CD4-positive, alpha-beta T cell treated with Interleukin-17A for 1 hour (primary cell): ENCODE measurements at places on chromosomes 1 and 21.

- DNase-seq, result no peak
These were observed 39.9 kb upstream of the TENT5C start for GRCh38 chr1:117565745-117566455.

- no peak for DNase-seq
These were observed 11.0 kb downstream of the ABCB10 start for GRCh38 chr1:229547542-229547941.

GRCh38 chr21:42565886-42566523 lies 52.4 kb downstream of the SLC37A1 start:
- DNase-seq, result no peak

DNA sequence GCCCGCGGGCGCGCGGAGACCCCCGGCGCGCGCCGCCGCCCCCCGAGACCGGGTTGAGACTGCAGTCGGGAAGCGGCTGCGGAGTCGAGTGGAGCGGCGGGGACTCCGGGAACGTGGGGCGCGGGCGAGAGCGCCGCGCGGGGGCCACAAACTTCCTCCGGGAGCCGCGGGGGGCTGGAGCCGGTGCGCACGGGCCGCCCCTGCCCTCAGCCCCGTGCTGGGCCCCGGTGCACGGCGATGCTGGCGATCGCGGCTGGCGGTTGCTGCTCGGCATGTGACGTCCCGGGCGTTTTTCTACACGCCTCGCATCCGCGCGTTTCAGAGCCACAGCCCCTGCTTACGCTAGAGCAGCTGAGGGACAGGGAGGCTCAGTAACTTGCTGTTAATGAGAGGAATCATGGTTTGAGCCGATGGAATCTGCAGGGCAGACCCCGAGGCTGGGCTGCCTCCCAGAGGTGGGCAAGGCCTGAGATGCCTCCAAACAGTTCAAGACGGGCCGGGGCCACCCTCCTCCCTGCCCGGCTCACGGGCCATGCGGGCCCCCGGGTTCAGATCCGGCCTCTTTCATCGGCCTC lies 520 bp downstream of the TMEM201 start:
- DNase-seq, result peak; percentile 23

GRCh38 chr1:53442299-53442698 lies 16.9 kb upstream of the DMRTB1 start:
- DNase-seq, result no peak

GRCh38 chr1:219296430-219297355 lies 123.0 kb downstream of the LYPLAL1 start:
- no peak for DNase-seq

DNA sequence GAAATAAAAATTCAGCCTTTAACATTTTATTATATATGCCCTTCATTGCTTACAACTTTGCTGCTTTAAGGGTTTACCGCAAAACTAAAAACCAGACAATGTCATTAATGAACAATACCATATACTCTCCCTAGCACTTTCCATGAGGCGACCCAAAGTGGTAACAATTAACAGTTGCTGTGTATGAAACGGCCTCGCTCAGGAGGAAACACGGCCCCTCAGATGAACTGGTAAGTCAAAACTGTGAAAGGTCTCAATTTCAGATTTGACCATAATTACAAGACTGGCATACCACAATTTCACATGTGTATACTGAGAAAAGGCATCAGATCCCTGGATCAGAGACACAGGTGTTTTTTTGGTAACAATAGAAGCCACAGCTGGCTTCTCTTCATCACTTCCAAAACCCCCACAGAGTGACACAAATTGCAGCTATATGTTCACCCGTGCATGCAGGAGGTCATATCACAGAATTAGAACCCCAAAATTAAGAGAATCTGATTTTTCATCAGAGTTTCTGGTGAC lies 611.9 kb upstream of the ADAMTS5 start:
- DNase-seq, result no peak

DNA sequence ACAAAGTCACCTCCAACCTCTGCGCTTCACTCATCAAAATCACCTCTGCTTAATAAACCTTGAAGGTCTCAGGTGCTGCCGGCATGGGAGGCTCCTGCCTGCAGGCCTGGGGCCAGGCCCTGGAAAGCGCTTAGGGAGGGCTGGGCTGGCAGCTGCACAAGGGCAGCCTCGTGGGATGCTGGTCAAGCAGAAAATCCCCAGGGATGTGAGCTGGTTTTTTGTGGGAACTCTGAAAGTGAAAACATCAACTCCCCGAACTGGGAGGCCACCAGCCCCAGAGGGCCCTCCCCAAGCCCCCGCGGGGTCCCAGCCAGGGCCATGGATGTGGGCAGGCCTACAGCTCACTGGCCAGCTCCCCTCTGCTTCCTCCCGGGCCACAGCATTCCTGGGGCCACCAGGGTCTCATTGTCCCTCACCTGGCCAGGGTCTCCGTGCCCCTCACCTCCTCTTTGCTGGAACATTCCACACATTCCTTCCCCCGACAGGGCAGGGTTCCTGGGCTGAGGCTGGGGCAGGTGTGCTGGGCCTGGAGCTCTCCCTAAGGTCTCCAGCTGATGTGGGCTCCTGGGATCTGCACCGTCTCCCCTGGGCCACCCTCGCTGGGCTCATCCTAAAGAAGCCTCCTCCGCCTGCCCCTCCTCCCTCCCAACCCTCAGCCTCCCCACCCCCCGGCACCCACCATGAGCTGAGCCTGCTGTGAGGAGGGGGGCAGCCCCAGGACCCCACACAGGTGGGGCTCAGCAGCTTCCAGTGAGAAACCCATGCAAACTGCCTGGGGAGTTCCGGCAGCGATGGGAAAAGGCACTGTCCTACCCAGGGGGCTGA lies 36.0 kb upstream of the POFUT2 start:
- no peak for DNase-seq

- DNase-seq, result no peak
These were observed 180.6 kb upstream of the LHX8 start for GRCh38 chr1:74953622-74954021.

- no peak for DNase-seq
These were observed 883 bp downstream of the LAMTOR2 start for GRCh38 chr1:156055281-156056048.

GRCh38 chr1:14479865-14480264 lies 118.6 kb upstream of the KAZN start:
- DNase-seq, result no peak

GRCh38 chr1:38082769-38083263 lies 36.2 kb upstream of the POU3F1 start:
- DNase-seq, result no peak

- DNase-seq, result no peak
These were observed 551.3 kb downstream of the KCNT2 start for GRCh38 chr1:196056966-196057365.

GRCh38 chr21:15848634-15849560 lies 119.1 kb downstream of the USP25 start:
- DNase-seq, result no peak

GRCh38 chr1:193285641-193286040 lies 99.2 kb upstream of the B3GALT2 start:
- no peak for DNase-seq

- peak; percentile 42 for DNase-seq
These were observed 29.2 kb downstream of the CDC7 start for GRCh38 chr1:91529856-91530255.

GRCh38 chr1:2226525-2227345 lies 1.4 kb upstream of the SKI start:
- DNase-seq, result no peak

- no peak for DNase-seq
These were observed 117.4 kb downstream of the IER5 start for GRCh38 chr1:181205901-181206300.

- no peak for DNase-seq
These were observed 200.6 kb downstream of the PTGER3 start for GRCh38 chr1:70847013-70847412.

GRCh38 chr1:22652881-22653316 lies at the start of gene C1QB:
TSS of gene C1QB (plus strand) at chr1:22653236. CDS start at chr1:22659463, 6,227 bp downstream.
- no peak for DNase-seq

GRCh38 chr1:66618390-66618789 lies 84.4 kb downstream of the SGIP1 start:
- DNase-seq, result no peak

DNA sequence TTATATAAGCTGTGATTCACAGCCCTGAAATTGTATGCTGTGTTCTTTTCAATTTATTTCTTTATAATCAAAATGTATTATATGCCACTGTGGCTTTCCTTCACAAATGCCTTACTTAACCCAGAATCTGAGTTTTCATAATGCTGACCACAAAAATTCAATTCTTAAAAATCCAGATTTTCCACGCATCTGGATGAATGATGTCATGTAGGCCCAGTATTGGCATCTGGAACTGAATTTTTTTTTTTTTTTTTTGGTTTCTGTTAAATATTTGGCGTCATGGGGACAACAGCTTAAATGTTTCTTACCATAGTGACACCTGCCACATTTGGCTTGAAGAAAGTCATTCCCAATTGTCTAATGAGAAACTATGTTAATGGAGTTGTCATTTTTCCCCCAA lies 296.8 kb downstream of the TM2D1 start:
- no peak for DNase-seq

DNA sequence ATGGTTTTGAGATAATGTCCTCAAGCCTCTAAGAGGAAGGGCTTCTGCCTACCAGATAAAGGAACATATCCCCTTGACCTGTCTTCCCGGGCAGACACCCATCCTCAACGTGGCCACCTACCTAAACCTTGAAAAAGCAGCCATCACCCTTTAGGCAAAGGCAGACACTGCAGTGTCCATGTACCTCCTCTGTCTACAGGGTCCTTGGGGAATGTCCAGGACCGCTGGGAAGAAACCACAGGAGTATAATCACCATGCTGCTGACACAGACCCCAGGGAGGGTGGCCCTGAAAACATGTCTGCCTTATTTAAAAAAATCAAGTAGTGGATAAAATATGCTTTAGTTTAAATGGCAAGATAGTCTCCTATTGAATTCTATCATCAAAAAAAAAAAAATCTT lies 16.6 kb downstream of the BCAR3 start:
- no peak for DNase-seq

DNA sequence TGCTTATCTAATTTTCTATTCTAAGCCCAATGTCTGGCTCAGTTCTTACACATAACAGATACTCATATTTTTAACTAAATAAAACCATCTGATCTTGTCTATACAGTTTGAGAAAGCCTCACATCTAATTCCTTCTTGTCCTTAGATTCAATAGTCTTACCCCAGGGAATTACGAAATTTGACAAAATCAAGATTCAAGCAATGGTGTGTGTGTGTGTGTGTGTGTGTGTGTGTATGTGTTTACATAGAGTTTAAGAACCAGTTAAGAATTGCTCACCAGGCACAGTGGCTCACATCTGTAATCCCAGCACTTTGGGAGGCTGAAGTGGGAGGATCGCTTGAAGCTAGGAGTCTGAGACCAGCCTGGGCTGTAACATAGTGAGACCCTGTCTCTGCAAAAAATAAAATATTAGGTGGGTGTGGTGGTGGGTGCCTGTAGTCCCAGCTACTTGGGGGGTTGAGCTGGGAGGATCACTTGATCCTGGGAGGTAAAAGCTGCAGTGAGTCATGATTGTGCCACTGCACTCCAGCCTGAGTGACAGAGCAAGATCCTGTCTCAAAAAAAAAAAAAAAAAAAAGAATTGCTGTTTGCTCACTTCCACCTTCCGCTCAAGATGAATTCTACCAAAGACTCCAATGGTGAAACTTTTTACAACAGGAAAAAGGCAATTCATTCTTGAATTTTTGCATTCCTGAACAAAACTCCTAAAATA lies 6.2 kb downstream of the WDR64 start:
- no peak for DNase-seq

DNA sequence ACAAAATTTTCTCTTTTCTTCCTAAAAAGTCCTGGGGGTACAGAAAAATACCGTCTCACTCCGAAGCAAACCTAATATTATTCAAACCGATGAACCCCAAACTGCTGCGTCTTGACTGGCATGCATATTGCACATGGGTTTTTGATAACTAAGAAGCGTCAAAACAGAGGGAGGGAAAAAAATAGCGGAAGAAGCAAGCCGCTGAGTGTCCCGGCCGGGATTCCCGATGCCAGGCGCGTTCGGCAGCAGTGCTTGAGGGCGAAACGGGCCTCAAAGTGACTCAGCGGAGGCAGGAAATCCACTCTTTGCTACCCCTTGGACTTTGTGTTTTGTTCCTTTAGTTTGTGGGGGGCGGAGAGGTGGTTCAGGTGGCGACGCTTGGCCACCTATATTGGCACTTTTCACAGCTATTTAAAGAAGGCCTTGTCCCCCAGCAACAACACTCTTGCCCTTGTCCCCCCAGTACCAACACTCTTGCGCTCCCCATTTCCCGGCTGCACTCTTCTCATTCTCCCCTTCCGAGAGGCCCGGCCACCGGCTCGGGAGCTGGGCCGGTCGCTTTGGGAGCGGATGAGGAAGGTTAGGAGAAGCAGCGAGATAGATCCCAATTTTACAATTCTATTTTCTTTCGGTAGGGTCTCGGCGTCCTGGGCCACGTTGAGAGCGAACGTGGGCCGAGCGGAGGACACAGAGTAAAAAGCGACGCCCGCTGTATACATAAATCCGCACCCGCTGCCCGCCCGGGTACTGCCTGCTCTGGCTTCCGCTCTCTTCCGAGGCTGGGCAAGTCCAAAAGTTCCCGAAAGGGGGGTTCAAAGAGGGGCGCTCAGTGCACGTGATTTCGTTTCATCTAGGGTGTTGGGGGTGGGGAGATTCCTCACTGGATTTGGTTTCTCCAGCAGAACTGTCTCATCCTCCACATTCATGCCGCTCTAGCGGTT lies 2.5 kb downstream of the LMX1A start:
- DNase-seq, result no peak

GRCh38 chr1:27884006-27884954 lies 11.9 kb downstream of the THEMIS2 start:
- peak; percentile 24 for DNase-seq

DNA sequence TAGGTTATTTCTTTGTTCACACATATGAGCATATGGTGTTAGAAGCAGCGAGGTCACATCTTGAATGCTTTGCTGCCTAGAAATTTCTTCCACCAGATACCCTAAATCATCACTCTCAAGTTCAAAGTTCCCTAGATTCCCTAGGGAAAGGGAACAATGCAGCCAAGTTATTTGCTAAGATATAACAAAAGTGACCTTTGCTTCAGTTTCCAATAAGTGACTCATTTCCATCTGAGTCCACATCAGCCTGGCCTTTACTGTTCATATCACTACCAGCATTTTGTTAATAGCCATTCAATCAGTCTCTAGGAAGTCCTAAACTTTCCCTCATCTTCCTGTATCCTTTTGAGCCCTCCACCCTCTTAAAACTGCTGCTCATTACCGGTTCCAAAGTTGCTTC lies 1502.5 kb downstream of the KCNT2 start:
- DNase-seq, result no peak

DNA sequence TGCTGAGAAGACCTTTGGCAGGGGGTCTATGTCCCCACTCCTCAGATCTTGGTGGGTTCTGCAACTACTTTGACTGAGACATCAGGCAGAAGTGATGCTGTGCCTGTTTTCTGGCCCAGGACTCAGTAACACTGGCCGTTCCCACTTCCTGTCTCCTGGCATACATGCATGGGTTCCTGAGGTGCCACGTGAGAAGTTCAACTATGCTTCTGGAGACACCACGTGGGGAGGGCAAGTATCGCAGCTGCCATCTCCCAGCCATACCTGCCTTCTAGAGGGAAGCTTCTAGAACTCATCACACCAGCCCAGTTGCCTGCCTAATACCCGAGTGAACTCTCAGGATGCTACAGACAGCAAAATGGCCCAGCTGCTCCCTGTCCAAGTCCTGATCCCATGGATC lies 65.8 kb downstream of the TRABD2B start:
- no peak for DNase-seq

- no peak for DNase-seq
These were observed 232.3 kb upstream of the USP24 start for GRCh38 chr1:55447488-55447887.

GRCh38 chr1:244028701-244029100 lies 22.4 kb upstream of the ZBTB18 start:
- no peak for DNase-seq
